NCI-H510A treated with DMSO at 0.1 percent for 48 hours (cell line): ENCODE measurements at places on chromosomes 7 and 10.

DNA sequence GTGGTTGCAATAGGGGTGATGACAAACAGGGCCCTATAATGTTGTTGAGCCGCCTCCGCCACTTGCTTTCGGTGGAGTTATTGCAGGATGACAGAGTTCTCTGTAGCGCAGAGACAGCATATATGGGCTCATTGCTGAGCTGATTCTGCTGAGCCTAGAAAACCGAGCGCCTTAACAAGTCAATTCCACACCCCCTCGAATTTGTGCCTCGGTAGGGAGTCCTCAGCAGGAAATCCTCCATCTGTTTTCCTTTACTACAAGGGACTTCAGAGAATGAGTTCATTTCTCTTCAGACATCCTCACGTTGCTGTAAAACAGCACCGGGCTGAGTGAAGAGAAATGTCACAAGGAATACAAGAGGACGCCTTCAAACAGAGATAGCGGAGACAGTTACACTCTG lies 90.7 kb upstream of the KIAA1217 start:
- no peak for DNase-seq

GRCh38 chr7:89023877-89024276 lies 228.3 kb upstream of the TEX47 start:
- DNase-seq = no peak

DNA sequence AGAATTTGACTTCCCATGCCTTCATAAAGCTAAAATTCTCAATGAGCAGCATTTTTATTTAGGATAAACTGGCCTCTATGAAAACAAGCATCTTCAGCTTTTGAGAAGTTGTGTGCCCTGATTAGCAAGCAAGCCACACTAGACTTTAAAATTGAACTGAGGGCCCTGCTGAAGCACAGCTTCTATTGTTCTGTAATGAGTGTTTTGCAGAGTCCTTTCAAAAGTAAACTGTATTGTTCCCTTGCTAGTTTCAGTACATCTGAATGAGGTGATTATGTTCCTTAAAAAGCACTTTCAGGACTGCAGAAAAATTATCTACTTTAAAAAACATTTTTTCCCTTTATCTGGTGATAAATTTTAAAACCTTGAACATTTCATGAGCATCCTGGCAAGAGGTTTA lies 113.3 kb upstream of the PRPS1L1 start:
- DNase-seq = no peak

GRCh38 chr10:116716381-116716780 lies 26.0 kb downstream of the HSPA12A start:
- DNase-seq = no peak

DNA sequence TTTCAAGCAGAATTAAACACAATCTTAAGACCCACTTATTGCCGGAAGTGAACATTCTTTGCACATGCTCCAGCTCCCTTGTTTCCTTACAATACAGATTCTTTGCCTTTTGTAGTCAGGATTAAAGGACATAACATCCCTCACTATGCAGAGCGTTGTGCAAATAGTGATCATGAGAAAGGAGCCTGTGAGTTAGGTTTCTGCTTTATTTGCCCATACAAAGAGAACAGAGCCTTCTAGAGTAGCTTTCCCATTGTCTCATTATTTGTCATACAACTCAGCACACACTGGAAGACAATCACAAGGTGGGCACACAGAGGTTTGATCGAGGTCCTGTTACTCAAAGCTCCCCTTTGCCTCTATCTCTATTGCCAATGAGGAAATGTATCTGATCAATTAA lies 48.2 kb upstream of the WDR11 start:
- DNase-seq = peak; percentile 28
